ENCODE measurements at places on chromosomes 12 and 14.

- DNase-seq, result no peak
Observed at GRCh38 chr14:100288382-100289185, 17.7 kb downstream of the SLC25A29 start.

DNA sequence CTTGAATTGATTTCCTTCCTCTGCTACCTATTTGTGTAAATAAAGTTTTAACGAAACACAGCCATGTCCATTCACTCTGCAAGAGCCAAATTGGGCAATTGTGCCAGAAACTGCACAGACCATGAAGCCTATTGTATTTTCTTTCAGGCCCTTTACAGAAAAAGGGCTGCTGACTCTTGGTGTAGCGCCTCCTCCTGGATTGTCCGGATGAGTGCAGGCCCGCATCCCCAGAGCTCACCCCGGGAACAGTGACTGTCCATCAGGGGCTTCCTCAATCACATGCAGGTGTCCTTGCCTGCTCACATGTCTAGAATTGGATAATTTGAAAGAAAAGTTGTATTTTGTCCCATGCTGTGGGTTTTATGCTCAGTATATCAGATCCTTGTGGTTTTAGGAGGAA, 1282.2 kb downstream of the AACS start:
- no peak for DNase-seq

DNA sequence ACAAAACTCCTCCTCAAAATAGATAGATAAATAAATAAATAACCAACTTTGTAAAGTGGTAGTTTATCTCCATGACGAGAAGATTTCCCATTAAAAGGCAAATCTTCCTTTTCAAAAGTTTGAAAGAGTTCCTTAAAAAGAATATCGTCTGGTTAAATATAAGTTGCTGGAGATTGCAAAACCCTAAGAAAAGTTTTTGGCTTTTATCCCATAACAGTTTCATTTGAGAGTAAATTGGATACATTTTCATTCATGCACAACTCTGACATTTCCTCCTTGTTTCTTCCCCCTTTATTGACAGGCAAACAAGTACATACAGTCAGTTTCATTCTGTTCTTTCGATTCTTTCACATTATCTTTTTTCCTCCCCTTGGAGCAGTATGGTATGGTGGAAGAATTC, 45.4 kb upstream of the BTG1 start:
- DNase-seq, result no peak

GRCh38 chr14:73816393-73816816, 35.2 kb upstream of the PTGR2 start:
- DNase-seq, result no peak

DNA sequence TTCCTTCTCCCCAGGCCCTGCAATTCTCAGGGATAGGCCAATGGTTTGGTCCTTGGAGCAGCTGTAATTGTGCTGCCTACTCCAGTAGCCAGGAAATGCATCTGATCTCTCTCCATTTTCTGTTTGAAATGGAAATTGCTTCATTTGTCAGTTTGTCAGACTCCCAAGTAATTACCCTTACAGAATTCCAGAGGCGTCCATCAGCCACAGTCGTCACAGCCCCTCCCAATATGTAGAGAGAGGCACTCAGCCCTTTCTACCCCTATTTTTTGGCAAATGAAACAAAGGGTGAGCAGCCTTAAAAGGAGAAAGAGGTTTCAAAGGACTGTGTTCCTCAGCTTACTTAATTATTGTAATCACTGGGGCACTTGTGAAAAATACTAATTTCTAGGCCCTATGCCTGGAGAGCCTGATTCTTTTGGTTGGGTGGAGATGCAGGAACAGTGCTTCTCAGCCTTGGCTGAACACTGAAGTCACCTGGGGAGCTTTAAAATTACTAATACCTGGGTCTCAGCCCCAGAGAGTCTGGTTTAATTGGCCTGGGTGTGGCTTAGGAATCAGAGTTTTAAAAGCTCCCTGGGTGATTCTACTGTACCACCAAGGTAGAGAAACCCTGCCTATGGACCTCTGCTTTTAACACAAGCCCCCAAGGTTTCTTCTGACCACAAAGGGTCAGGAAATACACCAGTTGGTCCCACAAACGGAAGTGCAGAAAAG, 190.0 kb downstream of the EMP1 start:
- no peak for DNase-seq

- no peak for DNase-seq
Observed at GRCh38 chr14:72613231-72613974, 280.5 kb downstream of the DPF3 start.

DNA sequence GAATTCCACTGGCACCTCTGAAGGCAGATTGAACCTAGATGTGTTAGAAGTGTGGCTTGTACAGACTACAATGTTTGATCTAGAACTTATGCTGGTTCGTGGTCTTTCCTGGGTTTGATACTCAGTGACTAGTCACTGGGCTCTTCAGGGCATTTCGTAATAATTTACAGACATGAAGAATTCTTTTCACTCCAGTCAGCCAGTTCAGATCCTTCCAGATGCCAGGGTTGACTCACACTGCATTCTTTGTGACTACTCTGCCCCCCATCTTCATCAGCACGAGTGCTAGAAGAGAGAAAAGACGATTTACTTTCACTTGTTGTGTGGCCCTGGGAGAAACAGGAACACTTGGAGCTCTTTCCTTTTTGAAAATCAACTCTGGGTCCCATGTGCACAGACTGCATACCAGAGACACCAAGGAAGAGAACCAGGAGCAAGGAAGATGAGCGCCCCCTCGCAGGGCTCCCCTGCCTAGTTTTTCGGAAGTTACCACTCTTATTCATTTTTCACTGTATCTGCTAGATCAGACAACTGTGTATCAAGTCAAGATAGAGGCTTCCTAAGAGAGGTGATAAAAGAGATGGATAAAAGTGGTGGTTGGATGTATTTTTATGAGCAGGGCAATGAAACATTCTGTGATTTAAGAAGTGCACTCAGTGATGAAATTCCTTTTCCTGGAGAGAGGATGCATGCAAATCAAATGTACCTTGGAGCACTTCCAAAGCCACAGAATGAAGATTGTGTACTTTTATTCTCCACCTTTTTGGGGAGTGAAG, 33.5 kb upstream of the EVL start:
- no peak for DNase-seq

DNA sequence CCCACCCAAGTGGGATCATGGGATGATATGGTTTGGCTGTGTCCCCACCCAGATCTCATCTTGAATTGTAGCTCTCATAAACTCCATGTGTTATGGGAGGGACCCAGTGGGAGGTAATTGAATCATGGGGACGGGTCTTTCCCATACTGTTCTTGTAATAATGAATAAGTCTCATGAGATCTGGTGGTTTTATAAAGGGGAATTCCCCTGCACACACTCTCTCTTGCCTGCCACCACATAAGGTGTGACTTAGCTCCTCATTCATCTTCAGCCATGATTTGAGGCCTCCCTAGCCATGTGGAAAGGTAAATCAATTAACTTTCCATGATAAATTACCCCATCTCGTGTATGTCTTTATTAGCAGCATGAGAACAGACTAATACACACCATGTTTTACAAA, 109.2 kb downstream of the IGF1 start:
- no peak for DNase-seq

DNA sequence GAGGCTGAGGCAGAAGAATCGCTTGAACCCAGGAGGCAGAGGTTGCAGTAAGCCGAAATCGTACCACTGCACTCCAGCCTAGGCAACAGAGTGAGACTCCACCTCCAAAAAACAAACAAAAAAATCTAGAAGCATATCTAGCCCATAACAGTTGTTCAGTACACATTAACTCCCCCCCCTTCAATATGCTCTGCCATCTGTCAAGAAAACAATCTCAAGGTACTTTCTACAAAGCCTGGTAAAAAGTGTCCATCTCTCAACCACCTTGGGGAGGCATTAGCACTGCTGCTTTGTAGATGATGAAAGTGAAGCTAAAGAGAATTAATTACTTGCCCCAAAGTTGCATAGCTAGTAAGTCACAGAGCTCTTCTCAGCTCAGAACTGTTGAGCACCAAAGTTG, 24.9 kb downstream of the LGALS3 start:
- no peak for DNase-seq

DNA sequence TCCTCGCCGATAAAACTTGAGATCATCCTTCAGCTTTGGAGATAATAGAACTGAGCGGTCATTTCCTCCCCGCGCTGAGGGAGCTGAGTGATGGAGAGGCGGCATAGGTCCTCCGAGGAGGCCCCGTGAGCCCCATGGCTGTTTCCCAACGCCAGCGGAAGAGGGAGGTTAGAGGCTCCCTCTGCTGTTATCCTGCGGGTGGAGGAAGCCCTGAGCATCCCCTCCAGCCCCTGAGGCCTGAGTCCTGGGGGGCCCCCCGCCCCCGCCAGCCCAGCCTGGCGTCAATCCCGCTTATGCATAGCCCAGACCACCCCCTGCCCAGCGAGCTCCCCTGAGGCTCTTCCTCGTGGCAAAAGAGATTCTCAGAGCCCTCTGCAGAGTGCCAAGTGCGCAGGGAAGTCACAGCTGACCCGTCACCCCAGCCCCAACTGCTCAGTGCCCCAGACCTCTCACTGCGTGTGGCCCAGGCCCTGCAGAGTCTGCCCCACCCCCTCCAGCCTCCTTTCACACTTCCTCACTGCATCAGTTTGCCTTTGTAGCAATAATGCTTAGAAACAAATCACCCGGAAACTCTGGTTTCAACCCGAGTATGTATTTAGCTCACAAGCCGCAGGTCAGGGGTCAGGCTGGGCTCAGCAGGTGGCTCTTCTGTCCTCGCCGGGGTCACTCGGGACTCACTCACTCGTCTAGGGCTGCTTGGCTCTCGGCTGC, 44.7 kb upstream of the GALNT9 start:
- DNase-seq, result no peak

DNA sequence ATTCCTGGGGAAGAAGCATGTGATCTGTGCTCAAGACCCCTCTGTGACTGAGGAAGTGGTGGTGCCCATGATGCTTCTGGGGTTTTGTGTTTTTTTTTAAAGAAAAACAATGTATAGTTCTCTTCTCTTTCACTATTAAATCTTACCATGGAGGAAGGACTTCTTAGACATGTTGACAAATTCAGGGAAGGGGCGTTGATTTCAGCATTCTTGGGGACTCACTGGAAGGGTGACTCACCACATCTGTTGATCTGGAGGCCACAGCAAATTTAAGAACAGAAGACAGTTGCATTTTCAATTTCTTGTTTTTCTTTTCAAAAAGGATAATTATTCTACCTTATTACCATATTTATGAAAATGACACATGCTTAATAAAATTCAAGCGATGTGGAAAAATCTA, 152.9 kb upstream of the RTL1 start:
- no peak for DNase-seq

Measured in activated CD4-positive, alpha-beta T cell treated with anti-CD3 and anti-CD28 coated beads, Interleukin-2, amount 50 U/mL, for 16 hours (primary cell).